ENCODE measurements at places on chromosomes 1 and 21.

DNA sequence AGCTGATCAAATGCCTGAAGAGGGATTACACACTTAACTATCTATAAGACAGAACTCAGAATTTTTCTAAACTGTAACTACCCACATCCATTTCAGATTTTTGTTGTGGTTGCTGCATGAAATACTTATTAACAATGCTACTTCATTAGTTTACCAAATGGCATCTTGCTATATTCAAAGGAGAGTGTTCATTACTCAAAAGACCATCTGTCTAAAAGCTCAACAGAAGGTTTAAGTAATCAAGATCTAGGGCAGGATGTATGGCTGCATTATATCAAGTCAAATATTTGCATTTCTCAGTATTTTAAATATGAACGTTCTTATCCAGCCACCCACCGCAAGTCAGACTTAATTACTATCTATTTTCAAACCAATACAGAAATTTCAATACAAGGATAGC is 79.9 kb downstream of the SIPA1L2 start:
- no peak for DNase-seq

DNA sequence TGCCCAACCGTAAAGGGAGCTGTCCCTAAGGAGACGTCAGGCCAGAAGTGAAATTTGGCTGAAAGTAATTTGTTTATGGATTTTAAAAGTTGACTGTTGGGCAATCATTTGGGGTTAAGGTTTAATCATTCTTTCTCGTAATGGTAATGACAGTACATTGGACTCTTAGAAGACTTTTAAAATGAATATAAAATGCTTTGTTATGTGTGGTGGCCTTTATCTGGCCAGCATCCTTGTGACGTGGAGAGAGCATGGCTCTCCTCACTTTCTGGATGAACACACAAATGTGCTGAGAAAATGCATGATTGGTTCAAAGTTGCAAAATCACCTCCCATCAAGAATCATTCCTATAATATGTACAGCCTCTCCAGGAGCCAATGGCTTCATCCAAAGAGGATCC is 160.2 kb downstream of the DHRS3 start:
- DNase-seq: no peak

DNA sequence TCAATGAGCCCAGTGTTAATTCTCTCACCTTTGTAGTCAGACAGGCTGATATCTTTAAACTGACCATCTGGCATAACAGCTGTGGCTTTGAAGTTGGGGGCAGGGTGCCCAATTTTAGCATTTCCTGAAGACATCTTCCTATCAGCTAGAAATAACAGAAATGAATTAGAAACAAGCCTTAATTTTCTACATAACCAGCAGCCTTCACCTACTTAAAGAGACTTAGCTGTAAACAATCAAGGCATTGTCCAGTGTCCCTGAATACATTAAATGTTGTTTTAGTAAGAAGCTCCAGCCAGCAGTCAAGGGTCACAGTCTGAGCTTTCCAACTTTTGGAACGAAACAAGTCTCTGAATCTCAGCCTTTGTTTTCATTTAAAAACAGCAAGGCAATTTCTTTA is 2.8 kb downstream of the PRDX1 start:
- peak; percentile 61 for DNase-seq

DNA sequence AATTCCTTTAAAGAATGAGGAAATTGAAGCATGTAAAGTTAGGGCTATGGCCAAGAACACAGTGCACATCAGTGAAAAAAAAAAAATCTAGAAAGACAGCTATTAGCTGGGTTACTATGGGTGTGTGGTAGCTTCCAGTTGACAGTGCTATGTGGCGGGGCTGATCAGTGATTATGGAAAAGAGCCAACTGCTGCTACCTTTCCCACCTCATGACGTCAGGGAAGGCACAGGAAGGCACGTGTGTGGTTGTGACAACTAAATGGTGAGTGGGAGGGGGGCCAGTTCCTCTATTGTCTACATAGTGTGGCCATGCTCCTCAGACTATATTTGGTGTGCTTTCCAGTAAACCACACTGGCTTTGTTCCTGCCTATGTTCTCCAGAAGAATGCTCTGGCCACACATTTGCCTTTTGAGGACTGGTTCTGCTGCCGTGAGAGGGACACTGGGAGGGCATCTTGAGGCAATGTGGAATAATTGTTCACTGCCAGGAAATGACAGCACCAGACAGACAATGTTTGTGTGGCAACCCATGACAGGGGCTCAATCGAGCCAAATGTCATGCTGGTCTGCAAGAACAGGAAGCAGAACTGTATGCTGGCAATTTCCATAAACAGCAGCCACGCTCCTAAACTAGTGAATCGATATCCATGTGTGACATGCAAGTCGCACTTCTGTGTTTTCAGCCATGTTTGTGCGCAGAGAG is 3.0 kb upstream of the SDE2 start:
- no peak for DNase-seq

DNA sequence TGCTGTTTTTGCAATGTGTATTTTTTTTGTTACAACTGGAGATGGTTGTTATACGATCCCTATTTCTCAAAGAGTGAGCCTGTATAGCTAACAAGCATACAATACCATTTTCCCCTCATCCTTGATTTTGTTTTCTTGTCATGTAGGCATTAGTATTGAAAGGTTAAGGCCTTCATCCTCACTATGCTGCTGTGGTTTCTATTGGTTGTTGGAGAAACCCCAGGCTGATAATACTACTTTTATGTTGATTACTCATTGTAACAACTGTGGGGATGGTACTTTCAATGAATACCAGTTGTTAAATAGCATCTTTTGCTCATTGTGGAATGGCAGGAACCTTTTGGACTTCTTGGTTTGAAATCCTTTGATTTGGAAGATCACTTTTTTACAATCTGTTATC is 39.0 kb upstream of the MACF1 start:
- DNase-seq: no peak

DNA sequence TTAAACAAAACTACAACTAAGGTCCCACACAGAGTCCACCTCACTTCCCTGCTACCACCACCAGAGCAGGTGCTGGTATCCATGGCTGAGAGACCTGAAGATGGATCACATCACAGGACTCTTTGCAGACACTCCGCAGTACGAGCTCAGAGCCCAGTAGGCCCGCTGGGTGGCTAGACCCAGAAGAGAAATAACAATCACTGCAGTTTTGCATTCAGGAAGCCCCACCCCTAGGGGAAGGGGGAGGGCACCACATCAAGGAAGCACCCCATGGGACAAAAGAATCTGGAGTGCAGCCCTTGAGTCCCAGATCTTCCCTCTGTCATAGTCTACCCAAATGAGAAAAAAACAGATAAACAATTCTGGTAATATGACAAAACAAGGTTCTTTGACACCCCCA is 56.9 kb downstream of the ZNF648 start:
- DNase-seq: no peak

All from WERI-Rb-1 (cell line).